ENCODE measurements at places on chromosomes 1 and 21. TPM values are rescaled to one million over a fixed set of nuclear protein-coding genes. Genes with fewer than 3 reads are reported as not detected.

- H3K36me3 ChIP-seq, result no peaks in the 10 kb centered on the region
- H3K4me1 ChIP-seq, result peaks cover 10% of the 10 kb centered on the region
- DNase-seq, result no peak
- no peak overlapping the region for H3K4me3 ChIP-seq
- no peak overlapping the region for H3K27ac ChIP-seq
These were observed 99.1 kb upstream of the NGF start for GRCh38 chr1:115437196-115437595.

GRCh38 chr1:21342961-21343838, 52.9 kb upstream of the ECE1 start:
- peaks cover 30% of the 10 kb centered on the region for H3K4me1 ChIP-seq
- no peaks in the 10 kb centered on the region for H3K27me3 ChIP-seq
- H3K36me3 ChIP-seq, result no peaks in the 10 kb centered on the region
- peak overlapping the region; percentile 98 for H3K4me3 ChIP-seq
- peak overlapping the region; percentile 88 for H3K27ac ChIP-seq

The EDARADD gene
- 2.6 TPM for total RNA-seq

The KRTAP12-2 gene
- not detected for total RNA-seq

GRCh38 chr1:101144671-101145448, 92.0 kb upstream of the S1PR1 start:
- no peak for DNase-seq
- H3K36me3 ChIP-seq, result no peaks in the 10 kb centered on the region
- no peak overlapping the region for H3K4me3 ChIP-seq
- H3K4me1 ChIP-seq, result no peaks in the 10 kb centered on the region

GRCh38 chr1:161098210-161099068, at the start of gene KLHDC9:
Gene KLHDC9, plus strand, starts transcription at chr1:161098361. Its CDS starts 175 bp downstream, at chr1:161098536.
- peak; percentile 78 for DNase-seq
- H3K27ac ChIP-seq, result peak within 1 kb of the TSS; percentile 52
- no peaks in the 10 kb centered on the region for H3K27me3 ChIP-seq
- H3K4me1 ChIP-seq, result no peaks in the 10 kb centered on the region

DNA sequence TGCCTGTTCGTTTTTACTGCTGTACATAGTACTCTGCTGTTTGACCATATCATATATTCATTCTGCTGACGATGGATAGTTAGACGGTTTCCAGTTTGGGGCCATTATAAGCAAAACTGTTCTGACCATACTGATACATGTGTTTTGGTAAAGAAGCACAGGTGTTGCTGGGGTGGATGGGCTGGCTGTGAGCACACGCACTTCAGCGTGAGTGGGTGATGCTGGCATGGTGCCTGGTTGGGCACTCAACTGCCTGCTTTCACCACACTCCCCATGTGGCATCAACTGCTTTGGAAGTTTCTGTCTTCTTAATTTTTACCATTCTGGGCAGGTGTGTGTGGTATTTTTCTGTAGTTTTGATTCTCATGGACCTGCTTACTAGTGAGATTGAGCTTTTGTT, 37.3 kb downstream of the ADARB1 start:
- H3K36me3 ChIP-seq, result no peaks in the 10 kb centered on the region
- H3K4me1 ChIP-seq, result no peaks in the 10 kb centered on the region
- no peak for DNase-seq
- H3K4me3 ChIP-seq, result no peak overlapping the region
- H3K27ac ChIP-seq, result no peak overlapping the region
- no peaks in the 10 kb centered on the region for H3K27me3 ChIP-seq

The DBT gene
- total RNA-seq, result 14.3 TPM

- DNase-seq, result no peak
- no peak overlapping the region for H3K27ac ChIP-seq
- no peaks in the 10 kb centered on the region for H3K4me1 ChIP-seq
- no peak overlapping the region for H3K4me3 ChIP-seq
These were observed 3.9 kb downstream of the KDM4A start for GRCh38 chr1:43653893-43654292.

DNA sequence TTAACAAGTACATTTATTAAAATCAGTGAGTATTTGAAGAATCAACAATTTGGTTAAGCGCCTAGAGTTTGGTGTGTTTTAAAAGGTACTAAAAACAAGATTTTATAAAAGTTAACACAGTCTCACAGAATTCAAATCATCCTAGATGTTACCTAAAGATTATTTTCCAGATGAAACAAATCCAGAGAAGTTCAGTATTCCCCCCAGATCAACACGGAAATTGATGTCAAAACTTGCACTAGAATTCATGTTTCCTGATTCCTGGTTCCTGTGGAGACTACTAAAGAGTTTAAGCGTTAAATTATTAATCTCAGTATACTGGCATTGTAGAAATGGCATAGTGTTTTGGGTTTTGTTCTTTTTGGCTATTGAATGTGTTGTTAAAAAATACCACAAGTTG, 1.4 kb downstream of the PTBP2 start:
- no peaks in the 10 kb centered on the region for H3K36me3 ChIP-seq
- peak overlapping the region; percentile 88 for H3K4me3 ChIP-seq
- no peaks in the 10 kb centered on the region for H3K4me1 ChIP-seq
- peak overlapping the region; percentile 97 for H3K27ac ChIP-seq

- H3K27me3 ChIP-seq, result no peaks in the 10 kb centered on the region
- peaks cover 20% of the 10 kb centered on the region for H3K4me1 ChIP-seq
- no peaks in the 10 kb centered on the region for H3K36me3 ChIP-seq
- H3K4me3 ChIP-seq, result no peak overlapping the region
These were observed 14.3 kb downstream of the PLEKHA6 start for GRCh38 chr1:204345438-204345841.

GRCh38 chr1:160858507-160858906, 4.2 kb downstream of the CD244 start:
- no peak for DNase-seq
- no peak overlapping the region for H3K4me3 ChIP-seq
- no peak overlapping the region for H3K27ac ChIP-seq
- no peaks in the 10 kb centered on the region for H3K4me1 ChIP-seq
- H3K27me3 ChIP-seq, result no peaks in the 10 kb centered on the region

DNA sequence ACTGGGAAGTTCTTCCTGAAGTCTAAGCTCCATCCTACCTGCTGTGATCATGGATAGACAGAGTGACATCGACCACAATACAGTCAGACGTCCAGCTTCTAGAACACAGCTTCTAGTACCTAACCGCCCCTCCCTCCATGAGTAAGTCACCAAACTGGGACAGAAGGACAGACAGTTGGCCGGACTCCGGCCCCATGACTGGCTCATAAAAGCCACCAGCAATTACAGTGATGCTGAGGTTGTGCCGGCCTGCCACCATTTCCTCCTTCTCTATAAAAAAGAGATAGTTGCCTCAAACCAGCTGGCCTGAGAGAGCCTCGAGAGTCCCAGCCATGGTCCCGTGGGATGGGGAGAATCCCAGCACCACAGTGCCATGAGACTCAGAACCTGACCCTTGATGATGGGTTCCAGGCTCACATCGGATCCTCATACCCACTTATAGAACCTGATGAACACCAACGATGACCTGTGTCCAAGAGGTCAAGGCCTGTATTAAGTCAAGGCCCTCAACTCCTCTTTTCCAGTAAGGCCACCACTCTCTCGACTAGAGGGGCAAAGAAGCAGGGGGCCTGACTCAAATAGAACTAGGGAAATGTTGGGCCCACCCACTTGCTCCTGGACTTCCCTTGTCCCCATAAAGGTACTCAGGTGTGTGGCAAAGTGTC, 3.4 kb downstream of the MEF2D start:
- H3K4me3 ChIP-seq, result no peak overlapping the region
- DNase-seq, result peak; percentile 16
- peak overlapping the region; percentile 100 for H3K27ac ChIP-seq
- no peaks in the 10 kb centered on the region for H3K36me3 ChIP-seq

The ELAPOR1 gene
- total RNA-seq, result 4.6 TPM
